ENCODE measurements at places on chromosomes 12 and 14.
A peak's percentile ranks its signal among the peaks of the same experiment; 100 is the strongest.

DNA sequence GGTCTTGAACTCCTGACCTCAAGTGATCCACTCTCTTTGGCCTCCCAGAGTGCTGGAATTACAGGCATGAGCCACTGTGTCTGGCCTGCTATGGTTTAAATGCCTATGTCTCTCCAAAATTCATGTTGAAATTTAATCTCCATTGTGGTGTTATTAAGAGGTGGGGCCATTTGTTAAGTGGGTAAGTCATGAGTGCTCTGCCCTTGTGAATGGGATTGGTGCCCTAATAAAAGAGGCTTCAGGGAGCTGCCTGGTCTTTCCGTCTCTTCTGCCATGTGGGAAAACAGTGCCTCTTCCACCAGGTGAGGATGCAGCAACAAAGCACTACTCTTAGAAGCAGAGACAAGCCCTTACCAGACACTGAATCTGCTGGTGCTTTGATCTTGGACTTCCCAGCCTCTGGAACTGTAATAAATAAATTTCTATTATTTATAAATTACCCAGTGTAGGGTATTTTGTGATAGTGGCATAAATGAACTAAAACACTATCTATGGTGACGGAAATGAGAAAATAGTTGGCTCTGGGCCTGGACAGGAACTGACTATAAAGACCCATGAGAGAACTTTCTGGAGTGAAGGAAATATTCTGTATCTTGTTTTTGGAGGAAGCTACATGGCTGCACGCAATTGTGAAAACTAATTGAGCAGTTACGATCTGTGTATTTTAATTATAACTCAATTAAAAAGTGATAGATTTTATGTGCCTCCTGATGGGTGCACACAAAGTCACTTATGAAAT is 12.1 kb upstream of the ATP23 start:
- DNase-seq = no peak

DNA sequence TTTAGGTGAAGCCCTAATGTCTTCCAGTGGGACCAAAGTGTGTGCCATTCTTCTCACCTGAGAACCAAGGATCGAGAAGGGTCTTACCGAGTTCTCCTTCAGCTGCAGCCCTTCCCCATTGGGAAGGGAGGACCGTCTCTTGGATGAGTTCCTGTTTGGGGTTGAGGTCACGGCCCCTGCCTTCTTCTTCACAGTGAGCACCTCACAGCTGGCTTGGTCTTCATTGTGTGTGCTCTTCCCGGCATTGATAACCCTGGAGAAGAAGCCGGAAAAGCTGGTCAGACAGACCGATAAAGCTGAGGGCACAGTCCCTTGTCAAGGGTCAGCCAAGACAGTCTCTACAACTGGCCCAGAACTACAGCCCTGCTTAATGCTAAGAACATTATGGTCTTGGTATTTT is 102.9 kb downstream of the PPM1H start:
- DNase-seq = no peak

- no peak for DNase-seq
These were observed 756 bp downstream of the TULP3 start for GRCh38 chr12:2891240-2892053.

GRCh38 chr12:125487336-125487735 is 422.1 kb downstream of the AACS start:
- no peak for DNase-seq

DNA sequence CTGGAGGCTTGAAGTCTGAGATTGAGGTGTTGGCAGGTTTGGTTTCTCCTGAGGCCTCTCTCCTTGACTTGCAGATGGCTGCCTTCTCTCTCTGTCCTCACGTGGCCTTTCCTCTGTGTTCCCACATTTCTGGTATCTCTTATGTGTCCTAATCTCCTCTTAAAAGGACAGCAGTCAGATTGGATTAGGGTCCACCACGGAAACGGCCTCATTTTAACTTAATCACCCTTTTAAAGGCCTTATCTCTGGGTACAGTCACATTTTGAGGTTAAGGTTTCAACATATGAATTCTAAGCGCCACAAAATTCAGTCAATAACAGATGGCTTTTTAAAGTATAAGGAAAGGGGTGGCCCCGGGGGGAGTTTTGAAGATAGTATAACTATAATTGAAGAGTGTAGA is 33.5 kb downstream of the UNC79 start:
- no peak for DNase-seq

DNA sequence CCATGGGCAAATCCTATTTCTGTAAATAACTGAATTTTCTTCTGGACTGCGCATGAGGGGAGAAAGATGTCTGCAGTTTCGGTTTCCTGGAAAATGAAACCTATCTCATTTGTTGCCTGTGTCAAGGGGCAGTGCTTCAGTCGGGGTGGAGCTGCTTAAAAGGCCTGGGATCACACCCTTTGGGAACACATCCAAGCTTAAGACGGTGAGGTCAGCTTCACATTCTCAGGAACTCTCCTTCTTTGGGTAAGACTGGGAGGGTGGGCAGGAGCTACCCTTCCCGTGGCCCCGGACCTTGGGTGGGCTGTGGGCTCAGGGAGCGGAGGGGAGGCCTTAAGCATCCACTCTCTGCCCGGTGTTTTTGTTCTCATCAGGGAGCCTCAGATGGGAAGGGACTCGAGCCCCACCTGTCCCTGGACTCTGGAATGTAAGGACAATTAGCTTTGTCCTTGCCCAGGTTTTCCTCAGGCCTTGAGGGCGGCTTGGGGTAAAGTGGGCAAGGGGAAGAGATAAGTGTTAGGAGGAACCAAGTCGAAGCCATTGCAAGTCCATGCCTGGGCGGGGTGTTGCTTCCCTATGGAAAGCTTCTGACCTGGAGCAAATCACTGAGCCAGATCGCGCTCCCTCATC is at the start of gene IFI27:
IFI27 (plus strand) TSS at position 185 of the 630 bp plus-strand sequence.
- no peak for DNase-seq

GRCh38 chr14:52272375-52272774 is 4.9 kb downstream of the PTGDR start:
- DNase-seq = peak; percentile 30

DNA sequence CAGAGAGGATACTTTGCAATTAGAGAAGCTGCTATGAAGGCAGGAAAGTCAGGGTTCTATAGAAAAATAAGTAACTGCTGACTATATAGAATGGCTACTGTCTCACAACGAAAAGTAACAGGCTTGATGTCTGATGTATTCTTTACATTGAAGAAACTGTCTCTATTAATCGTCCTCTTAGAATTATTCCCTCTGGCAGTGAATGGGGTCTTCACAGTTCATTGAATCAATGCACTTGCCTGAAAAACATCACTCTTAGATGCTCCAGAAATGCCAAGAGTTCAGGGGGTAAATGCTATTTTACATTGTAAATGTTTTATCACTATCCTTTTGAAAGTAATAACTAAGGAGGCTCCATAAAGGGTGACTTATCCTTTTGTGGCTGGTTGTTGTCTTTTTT is 37.7 kb upstream of the CRACR2A start:
- no peak for DNase-seq

- no peak for DNase-seq
These were observed 503.5 kb downstream of the LRFN5 start for GRCh38 chr14:42110167-42110566.

DNA sequence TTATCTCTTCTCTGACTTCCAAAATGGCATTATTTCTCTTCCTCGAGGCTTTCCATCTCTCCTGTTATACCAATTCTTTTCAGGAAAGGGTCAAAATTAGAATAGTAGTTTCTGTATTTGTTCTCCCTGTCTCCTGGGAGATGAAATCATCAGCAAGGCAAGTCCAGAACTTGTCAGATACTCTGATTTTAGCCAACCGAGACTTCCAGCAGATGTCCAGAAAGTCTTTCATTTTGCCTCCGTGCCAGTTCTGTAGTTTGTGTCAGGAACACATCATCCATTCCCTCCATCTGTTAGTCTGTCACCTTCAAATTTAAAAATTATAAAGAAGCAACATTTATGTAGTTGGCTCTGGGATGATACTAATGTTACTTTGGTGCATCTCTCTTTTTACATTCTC is 275.7 kb downstream of the CCDC59 start:
- no peak for DNase-seq
